Stimulated activated CD4-positive, alpha-beta T cell treated with anti-CD3 and anti-CD28 coated beads, TNF-alpha, amount 100 ng/mL, for 4 hours (primary cell): ENCODE measurements at places on chromosomes 12 and 14.

DNA sequence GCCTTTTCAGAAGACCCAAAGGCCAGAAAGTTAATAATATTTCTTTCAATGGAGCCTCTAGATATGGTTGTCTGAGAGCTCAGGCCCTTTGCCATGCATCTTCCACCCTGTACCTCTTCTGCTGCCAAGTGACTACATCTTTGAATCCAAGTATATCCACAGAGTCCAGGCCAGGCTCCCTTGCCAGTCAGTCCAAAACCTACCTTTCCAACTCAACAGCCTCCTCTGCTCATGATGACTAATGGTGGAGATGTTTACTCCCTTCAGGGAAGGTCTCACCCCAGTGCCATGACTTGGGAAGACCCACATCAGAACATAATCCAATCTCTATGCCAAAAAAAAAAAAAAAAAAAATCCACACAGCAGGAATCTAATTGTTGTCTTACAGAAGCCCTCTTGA, 20.4 kb downstream of the TTC9 start:
- DNase-seq: no peak

GRCh38 chr14:97025722-97026121, 228.5 kb downstream of the VRK1 start:
- no peak for DNase-seq

DNA sequence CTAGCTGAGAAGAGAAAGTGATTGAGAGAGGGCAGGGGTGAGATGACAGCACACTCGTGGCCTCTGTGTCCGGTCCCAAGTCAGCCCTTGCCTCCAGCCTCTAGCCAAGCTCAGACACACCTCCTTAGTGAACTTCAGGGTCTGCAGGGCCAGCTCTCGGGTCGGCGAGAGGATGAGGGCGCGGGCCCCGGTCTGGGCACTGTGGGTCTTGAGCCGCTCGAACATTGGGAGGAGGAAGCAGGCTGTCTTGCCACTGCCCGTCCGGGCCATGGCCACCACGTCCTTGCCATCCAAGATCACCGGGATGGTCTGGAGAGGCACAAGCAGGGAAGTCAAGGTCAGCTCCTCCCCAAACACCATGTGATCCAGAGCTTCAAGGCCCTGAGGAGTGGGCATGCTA, 6.3 kb downstream of the DDX54 start:
- DNase-seq: no peak

- no peak for DNase-seq
Observed at GRCh38 chr12:40015345-40015744, 90.5 kb downstream of the SLC2A13 start.

DNA sequence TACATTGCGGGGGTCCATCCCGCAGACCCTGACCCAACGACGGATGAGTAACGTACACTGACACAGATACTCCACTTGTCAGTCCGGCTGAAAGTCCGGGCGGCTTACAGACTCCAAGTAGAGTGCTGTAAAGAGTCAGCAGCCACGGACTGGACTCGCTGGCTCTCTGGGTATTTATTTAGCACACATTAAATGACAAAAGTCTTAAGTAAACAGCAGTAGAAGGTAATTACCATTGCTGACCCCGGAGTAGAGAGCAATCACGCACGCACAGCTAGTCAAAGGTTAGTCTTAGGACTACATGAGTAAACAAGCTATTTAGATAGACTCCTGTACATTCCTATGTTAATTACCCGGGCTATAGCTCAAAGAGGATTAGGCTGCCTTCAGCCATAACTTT, 780.9 kb downstream of the RPS29 start:
- no peak for DNase-seq

- DNase-seq: no peak
Observed at GRCh38 chr12:121693155-121693687, 19.3 kb upstream of the TMEM120B start.

DNA sequence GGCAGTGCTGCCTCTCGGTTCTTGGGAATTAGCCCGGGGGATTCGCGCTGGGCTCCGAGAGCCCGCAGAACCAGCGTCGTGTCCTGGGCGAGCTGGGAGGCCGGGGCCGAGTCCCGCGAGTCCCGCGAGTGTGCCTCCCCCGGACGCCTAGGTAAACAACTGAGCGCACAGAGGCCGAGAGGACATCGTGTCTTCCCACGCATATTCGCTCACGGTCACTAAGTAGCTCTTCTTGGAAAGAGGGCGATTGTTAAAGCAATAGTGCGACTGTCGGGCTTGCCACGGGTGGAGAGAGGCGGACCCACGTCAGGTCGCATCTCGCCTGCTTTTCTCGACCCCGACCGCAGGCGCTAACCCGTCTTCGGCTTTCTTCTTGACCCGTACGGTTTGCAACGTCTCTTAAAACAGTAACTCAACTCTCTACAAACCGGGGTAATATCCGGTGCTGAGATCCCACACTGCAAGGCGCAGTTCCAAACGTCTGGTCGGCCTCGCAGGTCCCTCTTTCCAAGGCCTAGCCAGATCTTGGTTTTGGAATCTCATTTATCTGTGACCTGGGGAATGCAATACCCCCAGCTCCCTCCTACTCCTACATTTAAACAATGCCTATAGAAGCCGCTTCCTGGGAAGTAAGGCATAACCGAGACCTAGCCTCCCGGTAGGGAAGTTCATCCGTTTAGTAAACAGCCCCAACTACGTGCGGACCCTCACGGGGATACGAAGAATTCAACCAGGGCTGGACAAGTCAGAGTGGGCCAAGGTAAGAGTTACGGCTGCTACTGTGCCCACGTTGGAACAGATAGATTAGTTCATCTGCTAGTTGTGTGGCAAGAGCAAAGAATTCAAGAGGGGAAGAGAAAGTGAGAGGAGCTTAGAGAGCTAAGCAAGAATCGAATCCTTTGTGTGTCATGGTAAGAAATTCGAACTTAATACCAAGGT, 736 bp upstream of the PHLDA1 start:
- no peak for DNase-seq

GRCh38 chr14:67892466-67893100, 73.0 kb downstream of the RAD51B start:
- no peak for DNase-seq

- DNase-seq: peak; percentile 8
Observed at GRCh38 chr12:103840462-103840875, 565 bp downstream of the NT5DC3 start.

- no peak for DNase-seq
Observed at GRCh38 chr14:20680363-20680762, 4.0 kb upstream of the RNASE4 start.

GRCh38 chr12:111458546-111459172, 52.9 kb downstream of the SH2B3 start:
- DNase-seq: no peak

DNA sequence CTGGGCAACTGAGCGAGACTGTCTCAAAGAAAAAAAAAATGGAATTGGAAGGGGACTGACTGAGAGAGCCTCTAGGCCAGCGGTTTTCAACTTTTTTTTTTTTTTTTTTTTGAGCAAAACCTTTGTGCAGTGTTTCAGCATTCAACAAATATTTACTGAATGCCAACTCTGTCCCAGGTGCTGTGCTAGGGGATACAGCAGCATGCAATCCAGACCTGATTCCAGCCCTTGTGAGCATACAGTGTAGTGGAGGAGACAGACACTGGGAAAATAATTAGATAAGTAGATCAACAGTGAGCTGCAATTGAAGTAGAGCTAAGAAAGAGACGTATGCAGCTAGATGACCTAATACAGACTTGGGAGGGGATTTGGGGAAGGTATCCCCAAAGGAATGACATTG, 23.8 kb upstream of the LTBP2 start:
- DNase-seq: no peak

DNA sequence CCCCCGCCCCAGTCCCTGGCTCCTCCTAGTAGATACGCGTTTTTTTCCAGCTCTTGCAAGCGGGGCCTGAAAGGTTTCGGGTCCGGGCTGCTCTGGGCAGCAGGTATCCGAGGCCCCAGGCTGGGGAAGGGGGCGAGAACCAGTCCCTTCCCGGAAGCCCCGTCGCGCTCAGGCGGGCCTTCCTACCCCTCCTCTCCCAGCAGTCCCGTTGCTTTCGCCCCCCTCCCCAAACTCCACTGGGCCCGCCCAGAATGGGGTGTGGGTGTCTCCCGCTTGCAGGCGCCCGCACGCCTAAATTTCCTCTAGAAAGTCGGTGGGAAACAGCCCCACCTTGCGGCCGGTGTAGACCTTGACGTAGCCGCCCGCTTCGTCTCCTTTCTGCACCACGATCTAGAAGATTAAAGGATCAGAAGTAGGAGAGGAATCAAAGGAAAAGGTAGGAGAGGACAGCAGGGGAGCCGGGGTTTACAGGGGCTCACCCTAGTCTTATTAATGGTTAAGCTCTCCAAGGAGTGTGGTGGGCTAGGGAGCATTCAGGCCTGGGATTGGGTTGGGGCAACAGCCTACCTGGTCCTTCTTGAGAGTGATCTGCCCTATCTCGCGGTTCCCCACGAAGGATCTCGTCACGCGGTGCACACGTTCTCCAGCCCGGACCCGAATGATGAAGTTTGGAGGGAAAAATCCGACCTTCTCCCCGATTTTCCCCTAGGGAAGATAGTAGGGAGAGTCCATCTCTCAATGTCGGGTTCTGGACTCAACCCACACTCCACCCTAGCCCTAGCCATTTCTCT, 7.3 kb downstream of the STAC3 start:
- DNase-seq: peak; percentile 79

DNA sequence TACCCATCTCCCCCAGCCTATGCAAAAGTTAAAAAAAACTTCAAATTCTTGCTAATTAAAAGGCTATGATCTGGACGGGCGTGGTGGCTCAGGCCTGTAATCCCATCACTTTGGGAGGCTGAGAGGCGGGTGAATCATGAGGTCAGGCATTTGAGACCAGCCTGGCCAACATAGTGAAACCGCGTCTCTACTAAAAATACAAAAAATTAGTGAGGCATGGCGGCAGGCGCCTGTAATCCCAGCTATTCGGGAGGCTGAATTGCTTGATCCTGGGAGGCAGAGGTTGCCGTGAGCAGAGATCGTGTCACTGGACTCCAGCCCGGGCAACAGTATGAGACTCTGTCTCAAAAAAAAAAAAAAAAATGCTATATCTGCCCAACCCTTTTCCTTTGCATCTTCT, 925.4 kb downstream of the GALC start:
- no peak for DNase-seq

DNA sequence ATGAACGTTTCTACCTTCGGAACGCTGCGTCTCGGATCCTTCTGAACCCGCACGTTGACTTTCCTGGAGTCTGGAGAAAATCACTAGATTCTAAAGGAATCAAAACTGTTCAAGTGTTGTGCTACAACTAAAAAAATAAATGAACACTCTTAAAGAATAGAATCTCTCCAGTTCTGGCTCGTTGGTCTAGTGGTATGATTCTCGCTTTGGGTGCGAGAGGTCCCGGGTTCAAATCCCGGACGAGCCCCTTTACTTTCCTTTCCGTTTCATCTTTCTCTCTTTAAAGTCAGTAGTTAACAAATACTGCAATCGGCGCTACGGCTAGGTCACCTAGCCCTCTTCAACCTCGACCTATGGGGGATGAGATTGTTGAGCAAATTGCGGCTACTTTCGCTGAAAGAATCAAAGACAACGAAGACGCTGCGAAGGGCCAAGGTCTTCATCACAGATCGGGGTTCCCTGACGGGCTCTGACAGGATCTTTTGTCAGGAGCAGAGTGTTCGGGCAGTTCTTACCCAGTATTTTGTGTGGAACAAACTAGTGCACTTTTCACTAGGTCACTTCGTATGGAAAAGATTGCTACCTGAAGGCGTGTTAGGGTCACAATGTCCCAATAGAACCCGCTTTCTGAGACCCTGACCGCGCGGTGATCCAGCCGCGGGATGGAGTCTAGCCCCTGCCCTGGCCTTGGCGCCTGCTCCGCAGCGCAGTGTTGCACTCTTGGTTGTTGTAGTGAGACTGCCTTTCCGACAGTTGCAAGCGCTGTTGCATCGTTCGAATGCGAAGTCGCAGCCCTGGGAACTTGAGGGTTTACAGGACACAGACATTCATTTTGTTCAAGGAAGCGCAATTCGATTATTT, 8.4 kb downstream of the OR6S1 start:
- peak; percentile 45 for DNase-seq

GRCh38 chr12:104526320-104526719, 69.6 kb downstream of the CHST11 start:
- no peak for DNase-seq

GRCh38 chr12:47079468-47079980, at the start of the genes AMIGO2 and PCED1B:
TSS of gene AMIGO2 (minus strand) at chr12:47079959. CDS start at chr12:47079002, 957 bp downstream.
TSS of gene PCED1B (plus strand) at chr12:47079621. CDS start at chr12:47235064, 155,443 bp downstream.
- DNase-seq: no peak

- no peak for DNase-seq
Observed at GRCh38 chr14:68460541-68460940, 332.3 kb downstream of the ZFP36L1 start.

GRCh38 chr12:7265251-7265650, 38.6 kb upstream of the ACSM4 start:
- DNase-seq: no peak
